ENCODE measurements at places on chromosomes 11 and 22.

- DNase-seq = no peak
Observed at GRCh38 chr22:17772958-17773605, 1.2 kb downstream of the BID start.

GRCh38 chr11:125980436-125980835 lies 34.6 kb downstream of the VSIG10L2 start:
- DNase-seq = no peak

DNA sequence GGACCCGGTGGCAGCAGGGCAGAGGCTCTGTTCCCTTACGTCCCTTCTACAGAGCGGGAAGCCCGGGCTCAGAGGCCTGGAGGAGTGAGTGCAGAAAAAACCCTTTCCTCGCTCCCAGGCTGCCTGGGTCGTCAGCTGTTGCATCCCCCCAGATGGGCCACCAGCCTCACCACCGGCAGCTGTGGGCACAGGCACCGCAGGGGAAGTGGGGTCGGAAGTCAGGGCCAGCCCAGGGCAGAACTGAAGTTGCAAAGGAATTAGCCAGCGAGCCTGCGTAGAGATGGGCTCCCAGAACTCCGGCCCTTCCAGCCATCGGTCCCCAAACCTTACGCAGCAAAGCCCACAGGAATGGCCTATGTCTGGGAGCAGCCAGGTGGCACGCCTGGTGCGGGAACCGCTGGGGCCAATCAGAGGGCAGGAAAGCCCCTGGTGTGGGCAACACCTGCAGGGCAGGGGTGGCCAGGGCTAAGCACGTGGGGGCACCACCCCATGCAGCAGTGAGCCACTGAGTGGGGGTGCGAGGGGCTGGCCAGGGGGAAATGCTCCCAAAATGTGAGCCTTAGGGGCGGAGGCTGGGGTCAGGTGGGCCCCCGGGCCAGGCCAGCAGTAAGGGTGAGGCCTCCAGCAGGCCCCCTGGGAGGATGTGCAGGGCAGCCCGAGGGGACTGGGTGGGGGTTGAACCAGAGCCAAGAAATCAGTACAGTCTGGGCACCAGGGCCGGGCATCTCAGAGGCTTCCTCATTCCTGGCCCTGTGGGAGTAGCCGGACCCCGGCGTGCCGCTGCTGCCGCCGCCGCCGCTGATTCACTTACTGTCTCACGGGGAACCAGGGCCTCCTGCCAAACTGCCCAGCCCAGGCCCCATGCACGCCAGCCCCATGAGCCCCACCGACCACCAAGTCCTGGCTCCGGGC lies 58.2 kb downstream of the WNT7B start:
- DNase-seq = no peak

- DNase-seq = no peak
Observed at GRCh38 chr22:29879753-29880152, 3.2 kb upstream of the MTMR3 start.

DNA sequence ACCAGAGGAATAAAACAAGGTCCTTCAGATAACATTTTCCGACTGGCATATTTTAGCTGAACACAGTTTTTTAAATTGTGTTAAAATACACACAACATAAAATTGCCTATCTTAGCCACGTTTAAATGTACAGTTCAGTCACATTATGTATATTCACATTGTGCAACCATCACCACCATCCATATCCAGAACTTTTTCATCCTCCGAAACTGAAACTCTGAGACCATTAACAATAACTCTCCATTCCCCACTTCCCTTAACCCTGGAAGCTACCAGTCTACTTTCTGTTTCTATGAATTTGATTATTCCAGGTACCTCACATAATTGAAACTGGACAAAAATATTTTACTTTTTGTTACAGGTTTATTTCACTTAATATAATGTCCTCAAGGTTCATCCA lies 213.3 kb downstream of the ETS1 start:
- no peak for DNase-seq

GRCh38 chr22:33677536-33677935 lies 242.7 kb downstream of the LARGE1 start:
- DNase-seq = no peak

DNA sequence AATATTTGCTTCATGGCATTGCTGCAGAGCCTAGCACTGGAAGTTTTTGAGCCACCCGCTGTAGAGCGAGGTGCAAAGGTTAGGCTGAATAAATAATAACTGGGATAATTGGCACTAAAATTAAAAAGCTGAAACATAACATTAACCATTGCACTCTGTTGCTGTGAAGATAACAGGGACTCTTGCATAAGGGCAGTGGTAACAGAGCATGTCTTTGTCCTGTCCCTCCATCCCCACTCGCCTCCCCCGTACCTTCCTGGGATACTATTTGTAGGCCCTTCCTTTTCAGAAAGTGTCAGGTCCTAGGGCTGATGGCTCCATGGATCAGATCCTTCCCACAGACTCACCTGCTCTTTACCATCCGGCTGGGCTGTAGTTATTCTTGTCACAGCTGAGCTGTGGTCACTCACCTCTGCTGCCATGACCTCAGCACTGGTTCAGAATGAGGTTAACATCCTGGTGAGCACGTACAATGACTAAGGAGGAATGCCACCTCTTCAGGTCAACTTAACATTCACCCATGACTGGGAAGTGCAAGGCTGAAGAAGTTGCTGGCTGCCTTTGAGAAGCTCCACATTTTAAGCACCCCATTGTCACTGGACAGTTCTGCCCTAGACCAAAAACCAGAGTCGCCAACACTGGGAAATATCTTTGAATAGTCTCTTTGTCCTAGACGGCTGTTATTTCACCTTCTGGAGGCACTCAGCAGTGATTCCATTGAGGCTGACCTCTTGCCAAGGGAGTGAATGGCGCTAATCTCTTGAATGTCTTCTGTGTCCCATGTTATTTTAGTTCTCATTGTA lies 103.2 kb upstream of the KIRREL3 start:
- no peak for DNase-seq

DNA sequence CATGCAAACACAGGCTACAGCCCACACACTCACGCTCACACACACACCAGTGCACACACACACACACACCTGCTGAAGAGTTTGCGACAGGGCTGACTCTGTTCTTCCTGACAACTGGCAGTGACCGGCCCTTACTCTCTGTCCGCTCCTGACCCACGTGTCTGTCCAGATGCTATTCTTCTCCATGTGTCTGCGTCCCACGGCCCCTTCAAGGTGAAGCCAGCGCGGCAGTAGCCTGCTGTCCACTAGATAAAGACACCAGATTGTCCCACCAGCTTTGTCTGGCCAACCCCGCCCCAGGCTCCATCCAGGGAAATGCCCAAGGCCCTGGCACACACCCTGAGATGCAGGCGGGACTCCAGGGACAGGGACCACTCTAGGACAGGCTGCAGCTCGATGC lies 713.9 kb downstream of the BRD1 start:
- no peak for DNase-seq
